NCI-H2171 (cell line): ENCODE measurements at places on chromosomes 2 and 18.

GRCh38 chr18:22840606-22841144, 92.5 kb upstream of the RBBP8 start:
- DNase-seq = no peak

- DNase-seq = no peak
These were observed 115.1 kb downstream of the NAB1 start for GRCh38 chr2:190763901-190764514.

DNA sequence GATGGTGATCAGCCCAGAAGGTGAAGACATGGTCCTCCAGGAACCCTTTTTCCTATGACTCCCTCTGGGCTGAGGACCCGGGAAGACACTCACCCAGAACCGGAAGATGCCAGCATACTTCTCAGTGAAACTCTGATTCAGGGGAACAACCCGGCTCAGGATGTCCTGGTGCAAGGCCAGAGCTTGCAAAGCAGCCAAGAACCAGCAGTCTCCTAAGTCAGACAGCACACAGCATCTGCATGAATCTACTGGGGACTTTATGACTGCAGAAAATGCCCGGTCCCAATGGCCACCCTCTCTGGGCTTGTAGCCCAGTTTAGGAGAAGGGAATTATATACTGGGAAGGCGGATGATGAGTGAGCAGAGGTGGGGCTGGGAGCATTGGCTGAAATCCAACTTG, 15.3 kb downstream of the CAPN14 start:
- DNase-seq = no peak

- DNase-seq = no peak
These were observed 26.8 kb upstream of the NABP1 start for GRCh38 chr2:191650896-191651773.

DNA sequence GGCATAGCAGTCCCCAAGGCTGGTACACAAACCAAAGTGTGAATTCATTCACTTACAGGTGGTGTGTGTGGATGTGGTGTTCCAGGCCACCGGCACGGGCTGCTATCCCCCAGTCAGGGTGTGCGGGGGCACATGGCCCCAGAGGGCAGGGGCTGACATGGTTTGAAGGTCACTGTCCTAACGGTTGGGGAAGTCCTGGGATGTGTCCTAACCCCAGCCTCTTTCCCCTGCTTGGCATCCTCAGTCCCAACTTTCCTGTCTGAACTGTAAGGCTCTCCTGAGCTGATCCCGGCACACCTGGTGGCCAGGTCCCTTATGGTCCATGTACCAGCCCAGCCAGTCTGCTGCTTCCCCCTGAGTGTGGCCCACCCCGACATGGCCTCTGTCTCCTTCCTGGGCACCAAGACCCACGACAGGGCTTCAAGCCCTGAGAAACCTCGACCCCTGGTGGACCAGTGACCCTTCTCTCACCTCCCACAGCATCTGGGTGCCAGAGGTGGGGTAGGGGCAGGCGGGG, 2.4 kb upstream of the TMEM185B start:
- no peak for DNase-seq

DNA sequence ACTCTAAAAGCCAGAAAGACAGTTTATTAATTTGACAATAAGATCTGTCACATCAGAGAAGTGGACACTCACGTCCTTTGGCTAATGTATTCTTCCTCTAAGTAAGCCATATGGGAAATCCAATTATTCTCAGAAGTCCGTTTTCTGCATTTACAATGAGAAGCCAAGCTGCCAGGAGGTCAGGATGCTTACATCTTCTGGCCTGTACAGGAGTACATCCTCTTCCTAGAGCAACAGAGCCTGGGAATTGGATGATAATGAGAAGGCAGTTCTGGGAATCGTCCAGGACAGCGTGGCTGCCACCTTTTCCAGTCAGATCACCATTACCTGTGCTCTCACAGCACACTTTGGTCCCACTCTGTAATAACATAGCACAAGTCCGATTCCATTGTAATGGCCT, 5.2 kb downstream of the RAPGEF4 start:
- DNase-seq = no peak

DNA sequence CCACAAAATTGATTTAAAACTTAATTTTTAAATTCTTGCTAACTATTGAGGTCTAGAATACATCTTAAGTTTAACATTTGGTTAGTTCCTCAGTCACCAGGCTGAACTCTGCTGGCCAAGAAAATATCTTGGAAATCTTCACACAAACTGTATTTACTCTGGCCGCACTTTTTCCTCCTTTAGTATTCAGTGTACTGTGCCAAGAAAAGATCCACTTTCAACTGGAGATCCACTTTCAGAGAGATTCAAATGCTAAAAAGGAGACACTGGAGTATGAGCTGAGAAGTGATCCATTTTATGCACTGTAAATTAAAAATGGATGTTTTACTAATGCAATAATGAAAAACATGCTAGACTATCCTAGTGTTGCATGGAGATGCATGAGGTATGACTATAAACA, 98.1 kb downstream of the ANTXR1 start:
- DNase-seq = no peak

GRCh38 chr18:7940379-7940778, 373.3 kb downstream of the PTPRM start:
- DNase-seq = no peak

DNA sequence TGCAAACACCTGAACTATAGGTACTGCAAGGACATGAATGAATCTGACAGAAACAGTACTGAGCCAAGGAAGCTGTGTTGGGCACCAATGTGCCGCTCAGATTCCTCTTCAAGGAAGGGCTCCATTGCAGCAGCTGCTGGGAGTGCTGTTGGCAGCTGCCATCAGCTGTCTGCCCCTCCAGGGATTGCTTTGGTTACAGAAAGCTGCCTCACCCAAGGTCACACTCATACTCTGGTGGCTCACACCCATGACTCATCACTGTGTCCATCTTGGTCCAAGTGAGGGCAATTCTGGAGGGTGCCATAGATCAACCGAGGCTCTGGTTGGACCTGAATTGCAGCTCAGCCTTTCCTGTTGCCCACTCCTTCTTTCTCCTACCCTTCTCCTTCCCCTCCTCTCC, 24.4 kb upstream of the TRPM8 start:
- DNase-seq = no peak

- peak; percentile 91 for DNase-seq
These were observed 63.1 kb downstream of the RHOB start for GRCh38 chr2:20509770-20510490.

DNA sequence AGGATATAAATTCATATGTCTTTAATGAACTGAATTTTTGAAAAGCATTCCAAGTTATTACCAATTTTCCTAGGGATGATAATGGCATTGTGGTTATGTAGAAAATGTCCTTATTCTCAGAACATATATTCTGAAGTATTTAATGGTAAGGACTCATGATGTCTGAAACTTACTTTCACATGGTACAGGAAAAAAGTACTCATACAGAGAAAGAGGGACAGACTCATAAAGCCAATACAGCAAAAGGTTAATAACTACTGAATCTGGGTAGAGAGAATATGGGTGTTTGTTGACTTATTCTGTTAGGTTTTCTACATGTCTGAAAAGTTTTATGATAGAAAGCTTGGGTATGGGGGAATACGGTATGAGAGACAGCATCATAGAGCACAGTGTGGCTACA, 84.3 kb upstream of the SERTAD2 start:
- DNase-seq = no peak

GRCh38 chr2:98935777-98936352, at the start of gene CRACDL:
CRACDL (minus strand) TSS chr2:98936225; CDS start chr2:98846800, 89,425 bp downstream.
- DNase-seq = no peak

GRCh38 chr2:61620244-61621159, 82.3 kb upstream of the XPO1 start:
- DNase-seq = no peak

- no peak for DNase-seq
These were observed 1063.8 kb downstream of the SOCS6 start for GRCh38 chr18:71352618-71353017.

- no peak for DNase-seq
These were observed 25.0 kb upstream of the ASXL2 start for GRCh38 chr2:25903216-25903776.

GRCh38 chr2:210049831-210050230, 47.4 kb downstream of the RPE start:
- no peak for DNase-seq

- no peak for DNase-seq
These were observed 155.4 kb upstream of the GATA6 start for GRCh38 chr18:22013993-22014392.

DNA sequence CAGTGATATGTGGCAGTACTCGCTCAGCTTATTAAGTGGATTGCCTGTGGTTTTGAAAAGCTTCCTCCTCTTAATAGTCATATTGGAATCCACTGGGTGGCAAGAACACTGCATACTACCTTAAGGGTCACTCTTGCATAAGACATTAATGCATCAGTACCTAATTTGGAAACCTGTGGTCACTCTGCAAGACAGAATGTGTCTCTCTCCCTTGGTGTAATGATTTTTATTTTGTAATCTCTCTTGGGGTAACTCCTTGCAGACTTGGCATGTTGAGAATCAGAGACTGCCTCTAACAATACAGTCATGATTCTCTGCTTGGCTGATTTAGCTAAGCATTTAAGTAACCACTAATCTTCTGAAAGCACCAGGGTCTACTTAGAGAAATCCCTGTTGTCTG, 33.0 kb upstream of the IER3IP1 start:
- no peak for DNase-seq

DNA sequence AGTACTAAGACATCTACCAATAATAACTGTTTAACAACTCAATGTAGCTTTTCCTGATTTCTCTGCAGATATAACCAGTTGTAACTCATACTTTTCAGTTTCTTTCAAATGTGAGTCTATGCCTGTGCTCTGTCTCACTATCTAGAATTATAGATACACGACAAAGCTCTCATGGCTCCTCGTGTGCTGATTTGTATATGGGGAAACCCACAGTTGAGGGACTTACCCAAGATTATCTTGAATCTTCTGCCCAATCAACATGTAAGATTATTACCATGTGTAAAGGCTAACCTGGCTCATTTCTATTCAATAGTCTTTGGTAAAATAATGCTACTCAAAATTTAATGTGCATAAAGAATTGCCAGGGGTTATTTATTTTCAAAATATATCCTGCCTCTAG, 554.4 kb downstream of the FBXO15 start:
- DNase-seq = no peak
